MCF 10A (cell line): ENCODE measurements at places on chromosomes 1 and 21.

DNA sequence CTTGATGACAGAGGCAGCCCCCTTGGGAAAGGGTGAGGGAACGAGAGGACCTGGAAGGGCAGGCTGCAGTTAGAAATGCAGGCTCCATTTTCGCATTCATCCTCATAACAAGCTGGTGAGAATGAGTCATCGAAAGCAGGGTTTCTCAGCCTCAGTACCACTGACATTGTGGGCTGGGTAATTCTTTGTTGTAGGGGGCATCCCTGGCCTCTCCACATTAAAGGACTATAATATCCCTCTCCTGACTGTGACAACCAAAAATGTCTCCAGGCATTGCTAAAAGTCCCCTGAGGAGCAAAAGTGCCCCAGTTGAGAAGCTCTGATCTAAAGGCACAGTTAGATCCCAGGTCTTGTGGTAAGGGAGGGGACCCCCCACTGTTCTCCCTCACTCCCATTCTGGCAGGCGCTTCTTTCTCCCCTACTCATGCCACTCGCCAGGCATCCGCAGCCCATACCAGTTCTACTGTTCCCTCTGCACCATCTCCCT lies 20.4 kb downstream of the KCNN3 start:
- no peak for DNase-seq

DNA sequence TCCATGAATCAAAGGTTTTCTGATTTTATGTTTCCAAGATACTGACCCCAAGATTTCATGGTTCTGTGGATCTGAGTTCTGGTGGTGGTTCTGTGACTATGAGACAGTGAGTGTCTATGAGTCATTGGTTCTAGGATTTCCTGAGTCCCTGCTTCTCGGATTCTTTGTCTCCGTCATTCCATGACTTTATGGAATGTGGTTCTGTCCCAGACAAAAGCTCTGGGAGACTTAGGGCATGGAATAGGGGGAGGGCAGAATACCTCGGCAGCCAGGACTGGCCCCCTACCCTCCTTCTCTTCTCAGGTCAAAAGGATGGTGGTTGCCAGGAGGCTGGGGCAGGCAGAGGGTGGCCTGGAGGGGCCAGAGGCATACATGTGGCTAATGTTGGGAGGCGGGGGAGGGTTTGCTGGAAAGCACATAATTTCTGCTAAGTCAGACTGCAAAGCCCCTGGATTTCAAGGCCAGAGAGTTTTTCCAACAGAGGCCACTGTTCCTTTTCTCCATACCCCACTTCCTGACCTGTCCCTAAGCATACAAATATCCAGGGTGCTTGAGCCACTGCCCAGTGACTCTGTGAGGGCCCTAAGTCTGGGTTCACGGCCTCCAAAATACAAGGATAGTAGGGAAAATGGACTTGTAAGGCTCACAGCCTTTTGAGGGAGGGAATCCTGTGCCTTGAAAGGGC lies 17.2 kb downstream of the CDCP2 start:
- DNase-seq = no peak

DNA sequence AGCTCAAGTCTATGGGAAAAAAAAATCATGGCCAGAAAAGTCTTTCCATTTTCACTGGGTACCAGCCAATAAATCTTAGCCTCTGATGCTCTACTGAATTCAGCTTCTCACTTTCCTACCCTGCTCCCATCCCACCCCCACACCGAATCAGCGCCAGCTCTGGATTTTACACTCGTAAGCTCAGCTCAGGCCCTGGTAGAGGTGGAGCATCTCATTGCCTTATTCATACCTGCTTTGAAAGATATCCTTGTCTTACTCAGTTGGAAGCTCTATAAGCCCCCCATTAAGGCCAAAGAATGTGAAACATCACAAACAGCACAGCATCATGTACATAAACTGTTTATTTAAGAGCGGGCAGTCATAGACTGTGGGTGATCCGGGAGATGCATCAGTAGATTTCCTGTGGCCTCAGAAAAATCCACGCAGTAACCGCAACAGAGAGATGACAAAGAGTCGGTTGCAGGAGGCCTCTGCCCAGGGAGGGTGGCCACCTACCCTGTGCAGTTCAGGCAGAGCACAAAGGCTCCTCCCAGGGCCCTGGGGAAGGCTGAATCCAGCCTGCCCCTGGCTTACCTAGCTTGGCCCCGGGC lies 36.4 kb upstream of the ETS2 start:
- no peak for DNase-seq

DNA sequence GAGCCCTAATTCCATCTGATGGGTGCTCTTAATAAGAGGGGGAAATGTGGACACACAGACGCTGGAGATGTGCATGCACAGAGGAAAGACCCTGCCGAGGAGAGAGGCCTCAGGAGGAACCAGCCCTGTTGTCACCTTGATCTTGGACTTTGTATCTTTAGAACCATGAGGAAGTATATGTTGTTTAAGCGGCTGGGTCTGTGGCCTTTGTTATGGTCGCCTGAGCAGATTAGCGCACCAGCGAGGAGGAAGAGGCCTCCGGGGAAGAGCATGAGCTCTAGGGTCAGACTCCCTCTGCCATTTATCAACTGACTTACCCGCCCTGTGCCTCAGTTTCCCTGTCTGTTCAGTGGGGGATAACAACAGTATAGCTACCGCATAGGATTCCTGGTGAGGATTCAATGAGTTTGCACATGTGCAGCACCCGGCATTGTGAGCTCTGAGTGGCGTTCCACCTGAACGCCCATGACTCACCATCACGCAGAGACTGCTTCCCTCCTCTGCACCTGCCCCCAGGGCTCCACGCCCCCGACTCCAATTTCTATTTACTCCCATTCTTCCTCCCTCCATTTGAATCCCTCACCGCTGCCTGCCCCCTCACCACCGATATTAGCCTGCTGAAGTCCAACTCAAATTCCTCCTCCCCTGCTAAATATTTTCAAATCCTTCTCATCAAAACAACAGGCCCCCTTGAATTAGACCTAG lies 67.2 kb downstream of the ATP5PO start:
- DNase-seq = peak; percentile 77

DNA sequence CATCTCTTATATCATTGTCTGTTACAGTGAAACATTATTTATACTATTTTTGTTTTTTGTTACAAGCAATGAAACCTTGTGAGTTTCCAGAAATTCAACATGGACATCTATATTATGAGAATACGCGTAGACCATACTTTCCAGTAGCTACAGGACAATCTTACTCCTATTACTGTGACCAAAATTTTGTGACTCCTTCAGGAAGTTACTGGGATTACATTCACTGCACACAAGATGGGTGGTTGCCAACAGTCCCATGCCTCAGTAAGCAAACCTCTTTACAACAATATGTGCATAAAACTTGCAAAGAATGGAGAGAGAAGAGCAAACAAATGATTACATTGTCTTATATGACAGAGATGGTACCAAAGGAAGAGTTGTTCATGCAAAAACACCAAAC lies 22.4 kb downstream of the CFHR4 start:
- peak; percentile 24 for DNase-seq

DNA sequence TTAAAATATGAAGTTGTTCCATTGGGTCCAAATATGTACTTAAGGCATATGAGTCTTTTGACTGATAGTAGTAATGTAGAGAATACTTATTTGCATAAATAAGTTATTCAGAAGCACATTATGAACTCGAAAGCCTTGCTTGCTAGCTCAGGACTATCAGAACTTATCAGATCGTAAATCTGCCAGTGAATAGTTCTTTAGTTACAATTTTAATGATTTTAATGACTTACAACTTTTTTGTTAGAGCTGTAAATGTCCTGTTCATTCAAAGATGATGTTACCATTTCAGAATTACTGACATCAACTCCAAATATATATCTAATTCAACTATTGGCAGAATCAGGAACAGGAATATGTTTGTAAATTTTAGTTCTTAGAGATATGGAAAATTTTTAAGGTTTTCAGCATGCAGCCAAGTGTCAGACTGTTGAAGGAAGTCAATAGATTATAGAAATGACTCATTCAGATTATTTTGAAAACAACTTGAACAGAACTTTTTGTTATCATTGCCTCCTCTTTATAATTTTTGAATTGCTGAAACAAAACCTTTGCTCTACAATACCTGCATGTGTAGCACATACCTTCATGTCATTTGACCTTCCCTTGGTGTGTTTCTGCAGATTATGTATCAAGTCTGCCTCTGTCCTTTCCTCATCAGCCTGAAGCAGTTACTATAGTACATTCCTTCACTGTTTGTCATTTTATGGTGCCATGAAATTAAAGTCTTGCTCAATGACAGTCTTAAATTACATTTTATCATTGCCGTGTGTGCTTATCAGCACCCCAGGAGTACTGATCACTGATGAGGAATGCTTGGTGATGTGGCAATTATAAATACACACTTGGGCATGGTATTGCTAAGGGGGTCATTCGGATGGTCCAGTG lies 44.9 kb downstream of the LRRC8D start:
- DNase-seq = peak; percentile 60

- no peak for DNase-seq
Observed at GRCh38 chr1:167880580-167881021, 33.3 kb downstream of the ADCY10 start.

DNA sequence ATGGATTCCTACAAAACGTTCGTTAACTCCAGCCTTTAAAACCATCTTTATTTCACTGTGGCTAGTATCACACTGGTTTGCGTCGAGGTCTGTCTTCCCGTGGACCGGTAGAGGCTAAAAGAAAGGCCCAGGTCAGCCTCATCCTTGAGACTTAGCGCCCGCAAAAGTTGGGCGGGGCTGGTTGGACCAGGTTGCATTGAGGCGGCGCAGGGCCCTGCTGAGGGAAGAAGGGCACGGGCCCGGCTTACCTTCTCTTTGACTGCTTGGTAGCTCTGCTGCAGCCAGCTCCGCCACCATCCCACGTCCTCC lies 455 bp downstream of the BSDC1 start:
- DNase-seq = no peak

- no peak for DNase-seq
Observed at GRCh38 chr1:6322161-6322560, 61.3 kb upstream of the GPR153 start.

- peak; percentile 47 for DNase-seq
Observed at GRCh38 chr1:67213164-67213563, 46.9 kb downstream of the IL23R start.

DNA sequence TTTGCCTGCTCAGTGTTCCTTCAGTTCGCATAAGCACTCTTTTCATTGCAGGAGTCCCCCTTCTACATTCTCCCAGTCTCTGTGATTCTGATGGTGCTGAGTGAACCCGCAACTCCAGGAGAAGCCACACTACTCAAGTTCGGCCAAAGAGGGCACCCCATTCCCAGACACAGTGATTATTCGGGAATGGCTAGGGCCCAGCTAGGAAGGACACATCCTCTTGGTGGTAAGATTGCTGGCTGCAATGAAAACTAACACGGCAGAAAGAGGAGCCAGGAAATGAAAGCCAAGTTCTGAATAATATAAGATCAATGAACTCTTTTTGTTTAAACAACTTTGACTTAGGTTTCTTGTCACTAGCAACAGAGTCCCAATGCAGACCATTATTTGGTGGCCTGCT lies 14.9 kb downstream of the CREG1 start:
- no peak for DNase-seq

- peak; percentile 92 for DNase-seq
Observed at GRCh38 chr1:241608379-241609033, 31.7 kb downstream of the CHML start.

DNA sequence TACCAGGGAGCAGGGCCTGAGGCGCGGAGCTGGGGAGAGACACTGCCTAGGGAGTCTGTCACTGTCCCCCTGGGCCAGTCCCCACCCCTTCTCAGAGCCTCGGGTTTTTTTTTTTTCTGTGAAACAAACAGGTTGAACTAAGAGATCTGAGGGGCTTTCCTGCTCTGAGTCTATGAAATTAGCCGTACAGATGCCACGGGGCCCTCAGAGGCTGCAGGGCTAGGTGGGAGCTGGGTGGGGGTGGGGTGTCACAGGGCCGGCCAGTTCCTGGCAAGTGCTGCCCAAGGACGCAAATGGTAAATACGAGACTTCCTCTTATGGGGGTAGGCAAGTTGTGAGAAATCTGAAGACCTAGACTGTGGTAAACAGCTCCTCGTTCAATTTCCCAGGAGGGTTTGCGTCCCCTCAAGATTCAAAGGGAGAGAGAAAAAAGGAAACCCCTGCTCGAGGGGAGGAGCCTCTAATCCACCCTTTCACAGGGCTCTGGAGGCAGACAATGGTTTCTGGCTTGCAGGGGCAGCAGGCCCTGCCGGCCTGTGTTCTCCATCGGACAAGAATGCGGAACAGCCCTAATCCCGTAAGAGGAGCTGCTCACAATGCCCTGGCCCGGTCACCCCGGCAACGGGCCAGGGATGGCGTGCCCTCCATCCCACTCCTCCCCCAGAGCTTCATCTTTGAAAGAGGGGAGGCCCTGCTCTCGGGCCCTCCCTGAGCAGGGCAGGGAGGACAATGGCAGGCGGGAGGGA lies 7.8 kb downstream of the NUAK2 start:
- no peak for DNase-seq

GRCh38 chr1:29394521-29395225 lies 158.4 kb downstream of the PTPRU start:
- no peak for DNase-seq

DNA sequence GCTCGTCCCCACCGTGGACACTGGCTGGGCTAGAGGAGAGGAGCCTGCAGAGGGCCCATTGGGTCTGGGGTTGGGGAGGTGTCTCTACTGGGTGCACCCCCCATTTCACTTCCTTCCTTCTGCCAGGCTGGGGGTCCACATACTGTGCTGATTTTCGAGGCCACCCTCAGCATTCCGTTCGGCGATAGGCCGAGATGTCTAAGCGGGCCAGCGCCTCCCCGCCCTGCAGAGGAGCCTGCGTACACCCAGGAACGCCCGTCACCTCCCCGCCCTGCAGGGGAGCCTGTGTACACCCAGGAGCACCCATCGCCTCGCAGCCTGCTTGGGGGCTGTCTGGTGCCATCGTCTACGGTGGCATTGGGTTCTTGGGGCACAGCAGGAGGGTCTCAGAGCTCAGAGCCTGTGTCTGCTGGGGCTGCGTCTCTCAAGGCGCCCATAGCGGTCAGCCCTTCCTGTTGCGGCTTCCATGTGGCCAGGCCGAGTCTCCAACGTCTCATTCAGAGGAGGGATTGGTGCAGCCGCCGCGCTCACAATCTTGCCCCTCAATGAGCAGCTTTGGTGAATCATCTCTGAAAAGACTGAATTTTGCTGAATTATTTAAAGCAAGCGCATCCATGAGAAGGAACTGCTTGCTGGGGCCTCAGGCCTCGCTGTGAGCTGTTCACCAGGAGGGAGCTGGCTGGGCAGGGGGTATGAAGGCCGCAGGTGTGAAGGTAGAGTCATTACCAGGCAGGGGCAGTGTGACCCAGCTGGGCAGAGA lies 30.7 kb upstream of the AGPAT3 start:
- no peak for DNase-seq

GRCh38 chr1:240835291-240835690 lies 223.3 kb upstream of the GREM2 start:
- no peak for DNase-seq

- DNase-seq = no peak
Observed at GRCh38 chr1:186987065-186987464, 158.3 kb downstream of the PLA2G4A start.

- DNase-seq = peak; percentile 68
Observed at GRCh38 chr1:43934101-43934985, 742 bp downstream of the ARTN start.

- no peak for DNase-seq
Observed at GRCh38 chr1:150127868-150128267, 21.8 kb upstream of the PLEKHO1 start.

- no peak for DNase-seq
Observed at GRCh38 chr1:44684525-44684924, 10.0 kb downstream of the ARMH1 start.
